NCI-H187 (cell line): ENCODE measurements at places on chromosomes 2 and 18.

GRCh38 chr2:74441690-74442482 is at the start of gene RTKN:
Gene RTKN (minus strand): TSS chr2:74441937. CDS start chr2:74441816, 121 bp downstream.
- no peak for DNase-seq

DNA sequence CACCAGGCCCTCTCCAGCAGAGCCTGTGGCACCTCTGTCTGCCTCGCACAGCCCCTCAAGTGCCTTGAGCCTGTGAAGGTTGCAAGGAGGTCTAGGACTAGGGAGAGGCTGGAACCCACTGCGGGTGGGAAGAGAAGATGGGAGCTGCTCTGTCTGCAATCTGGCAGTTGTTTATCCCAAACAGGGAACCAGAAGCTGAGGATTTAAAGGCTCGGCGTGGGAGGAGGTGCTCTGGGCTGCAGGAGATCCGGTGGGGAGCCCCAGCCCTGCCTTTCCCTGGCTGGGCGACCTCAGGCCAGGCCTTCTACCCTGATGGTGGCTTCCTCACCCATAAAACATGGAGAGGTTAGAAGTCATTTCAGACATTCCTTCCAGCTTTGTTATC is 174.1 kb downstream of the SMAD7 start:
- DNase-seq = no peak

DNA sequence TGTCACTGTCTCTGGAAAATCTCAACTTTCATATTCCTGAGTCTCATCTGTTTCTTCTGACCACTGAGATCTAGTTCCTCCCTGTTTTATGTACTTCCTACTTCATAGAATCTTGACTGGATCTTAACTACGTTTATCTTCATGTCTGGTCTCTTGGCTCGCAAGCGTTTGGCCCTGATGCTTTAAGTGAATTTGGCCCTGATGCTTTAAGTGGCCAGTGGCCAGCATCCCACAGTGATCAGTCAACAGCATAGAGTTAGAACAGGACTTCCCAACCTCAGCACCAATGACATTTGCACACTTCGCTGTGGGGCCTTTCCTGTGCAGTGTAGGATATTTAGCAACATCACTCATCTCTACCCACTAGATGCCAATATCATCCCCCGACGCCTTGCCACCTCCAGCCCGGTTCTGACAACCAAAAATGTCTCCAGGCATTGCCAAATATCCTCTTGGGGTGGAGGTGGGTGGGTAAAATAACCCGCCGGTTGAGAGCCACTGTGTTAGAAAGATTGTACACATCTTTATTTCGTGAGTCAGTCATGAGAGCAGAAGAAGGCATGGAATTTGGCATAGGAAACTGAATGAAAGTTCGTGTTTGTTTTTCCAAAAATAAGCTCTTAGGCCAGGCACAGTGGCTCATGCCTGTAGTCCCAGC is 12.2 kb downstream of the TM4SF20 start:
- DNase-seq = no peak

GRCh38 chr2:224716921-224717320 is 756 bp upstream of the CCDC195 start:
- DNase-seq = no peak

DNA sequence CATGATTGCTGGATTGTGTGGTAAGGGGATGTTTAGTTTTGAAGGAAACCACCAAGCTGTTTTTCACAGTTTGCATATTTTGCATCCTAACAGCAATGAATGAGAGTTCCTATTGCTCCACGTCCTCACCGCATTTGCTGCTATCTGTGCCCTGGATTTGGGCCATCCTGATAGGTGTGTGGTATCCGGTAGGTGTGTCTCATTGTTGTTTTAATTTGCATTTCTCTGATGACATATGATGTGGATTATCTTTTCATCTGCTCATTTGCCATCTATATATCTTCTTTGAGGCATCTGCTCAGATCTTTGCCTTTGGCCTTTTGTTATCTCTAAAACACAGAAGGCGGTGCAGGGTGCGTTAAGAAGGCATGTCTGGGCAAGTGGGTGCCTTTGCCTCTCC is 73.3 kb downstream of the LONRF2 start:
- DNase-seq = no peak

GRCh38 chr2:210007895-210008294 is 5.5 kb downstream of the RPE start:
- no peak for DNase-seq

DNA sequence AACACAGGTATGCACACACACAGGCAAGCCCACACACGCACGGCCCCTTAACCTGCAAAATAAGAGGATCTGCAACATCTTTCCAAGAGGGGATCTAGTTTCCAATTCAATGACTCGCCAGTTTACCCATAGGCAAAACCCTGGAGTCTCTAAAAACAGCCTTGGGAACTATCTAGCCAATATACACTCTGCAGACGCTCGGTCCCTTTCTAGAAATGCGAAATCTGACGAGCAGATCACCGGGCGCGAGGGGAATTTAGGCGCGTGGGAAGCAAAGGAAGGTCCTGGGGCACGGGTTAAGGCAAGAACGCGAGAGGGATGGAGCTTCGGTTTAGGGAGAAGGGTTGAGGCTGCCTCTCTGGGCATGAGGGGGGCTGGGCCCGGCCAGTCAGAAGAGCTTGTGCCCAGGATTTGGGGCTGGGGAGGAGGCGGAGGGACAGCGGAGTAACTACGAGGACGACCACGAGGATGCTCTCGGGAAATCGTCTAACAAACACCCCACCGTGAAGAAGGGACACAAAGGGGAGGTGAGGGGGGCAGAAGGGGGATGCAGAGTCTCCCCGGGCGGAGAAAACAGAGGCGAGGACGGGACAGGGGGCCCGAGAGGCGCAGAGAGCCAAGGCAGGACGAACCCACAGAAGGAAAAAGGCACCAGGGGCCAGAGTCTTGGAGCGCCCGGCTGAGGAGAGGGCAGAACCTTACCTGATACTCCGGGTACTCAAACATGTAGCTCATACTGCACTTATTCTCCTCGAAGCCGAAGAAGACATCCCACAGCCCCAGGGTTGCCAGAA is 542 bp downstream of the PGAP1 start:
- no peak for DNase-seq

DNA sequence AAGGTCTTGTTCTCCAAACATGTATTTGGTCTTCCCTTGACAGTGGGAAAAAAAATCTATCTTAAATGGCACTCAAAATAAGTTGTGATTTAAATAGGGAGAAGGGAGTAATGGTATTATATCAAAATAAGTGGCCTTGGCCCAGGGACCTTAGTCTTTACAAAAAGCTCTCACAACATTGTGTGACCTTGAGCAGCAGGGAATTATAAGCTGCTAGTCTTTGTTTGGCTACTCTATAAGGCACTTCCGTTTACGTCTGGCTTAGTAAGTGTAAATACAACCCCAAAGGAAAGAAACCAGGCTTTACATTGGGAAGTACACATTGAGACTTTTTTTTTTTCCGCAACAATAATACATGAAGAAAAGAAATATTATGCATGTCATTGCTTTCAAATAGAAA is 734.0 kb upstream of the LINC00305 start:
- DNase-seq = no peak

DNA sequence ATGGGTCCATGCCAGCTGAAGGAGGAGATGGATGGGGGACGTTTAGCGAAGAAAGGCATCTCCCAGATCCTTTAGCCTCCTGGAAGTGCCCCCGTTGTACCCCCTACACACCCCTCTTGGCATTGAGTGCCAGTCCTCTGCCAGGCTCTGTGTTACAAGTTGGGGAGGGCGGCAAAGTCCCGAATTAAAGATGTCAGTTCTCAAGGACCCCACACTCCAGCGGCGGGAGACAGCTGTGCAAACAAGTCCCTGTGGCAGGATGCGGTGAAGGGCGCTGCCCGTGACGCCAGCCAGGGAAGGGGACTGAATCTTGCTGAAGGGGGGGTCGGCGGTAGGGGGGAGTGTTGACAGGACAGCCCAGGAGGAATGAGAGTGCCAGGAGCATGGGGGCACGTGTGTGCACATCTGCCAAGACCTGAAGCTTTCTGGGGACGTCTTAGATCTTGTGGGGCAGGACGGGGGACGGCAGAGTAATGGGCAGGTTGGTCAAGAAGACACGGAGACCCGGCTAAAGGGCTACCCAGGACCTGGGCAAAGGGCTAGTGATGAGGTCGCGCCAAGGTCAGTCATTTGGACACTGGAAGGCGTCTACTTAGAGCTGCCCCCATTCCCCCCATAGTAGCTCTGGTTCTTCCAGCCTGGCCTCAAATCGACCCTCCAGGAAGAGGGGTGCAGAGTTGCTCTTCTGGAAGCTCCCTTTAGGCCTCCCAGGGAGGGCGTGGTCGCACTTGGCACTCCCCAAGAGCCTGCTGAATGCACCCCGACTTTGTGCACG is 2.8 kb upstream of the CTDSP1 start:
- DNase-seq = peak; percentile 33

DNA sequence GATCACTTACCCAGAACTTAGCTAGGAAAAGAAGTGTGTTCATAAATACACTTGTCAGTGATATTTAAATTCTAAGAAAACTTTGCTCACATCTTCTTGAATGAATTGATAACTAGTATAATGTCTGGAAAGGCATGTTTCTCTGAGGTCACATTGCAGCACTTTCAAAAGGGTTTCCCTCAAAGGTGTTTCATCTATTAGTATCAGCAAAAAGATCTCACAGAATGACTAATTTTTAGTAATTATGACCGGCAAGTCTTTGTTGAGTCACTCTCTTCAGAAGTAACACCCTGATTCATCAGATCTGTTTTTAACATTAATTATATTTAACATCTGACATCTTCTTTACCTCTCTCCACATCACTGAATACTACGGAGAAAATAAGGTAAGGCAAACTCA is 222.3 kb downstream of the IKZF2 start:
- DNase-seq = no peak

DNA sequence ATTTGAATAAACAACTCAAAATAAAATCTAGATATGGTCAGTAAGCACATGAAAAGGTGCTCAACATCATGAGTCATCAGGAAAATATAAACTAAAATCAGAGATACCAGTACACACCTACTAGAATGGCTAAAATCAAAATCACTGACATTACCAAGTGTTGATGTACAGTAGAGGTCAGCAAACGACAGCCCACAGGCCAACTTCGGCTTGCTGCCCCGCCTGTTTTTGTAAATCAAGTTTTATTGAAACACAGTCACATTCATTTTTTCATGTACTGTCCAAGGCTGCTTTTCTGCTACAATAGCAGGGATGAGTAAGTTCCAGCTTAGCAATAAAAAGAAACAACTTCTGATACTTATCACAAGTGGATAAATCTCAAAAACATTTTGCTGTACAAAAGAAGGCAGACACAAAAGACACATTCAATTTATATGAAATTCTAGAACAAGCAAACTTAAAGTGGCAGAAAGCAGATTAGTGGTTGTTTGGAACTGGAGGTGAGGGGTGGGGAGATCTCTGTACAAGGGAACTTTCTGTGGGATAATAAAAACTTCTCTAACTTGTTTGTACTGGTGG is 32.1 kb downstream of the TRAK2 start:
- no peak for DNase-seq

GRCh38 chr18:42977982-42978637 is 137.4 kb downstream of the RIT2 start:
- DNase-seq = peak; percentile 5

GRCh38 chr2:234033885-234034284 is 16.6 kb upstream of the SPP2 start:
- no peak for DNase-seq

- DNase-seq = no peak
Measured at GRCh38 chr2:74679615-74680014, 25.6 kb downstream of the SEMA4F start.

DNA sequence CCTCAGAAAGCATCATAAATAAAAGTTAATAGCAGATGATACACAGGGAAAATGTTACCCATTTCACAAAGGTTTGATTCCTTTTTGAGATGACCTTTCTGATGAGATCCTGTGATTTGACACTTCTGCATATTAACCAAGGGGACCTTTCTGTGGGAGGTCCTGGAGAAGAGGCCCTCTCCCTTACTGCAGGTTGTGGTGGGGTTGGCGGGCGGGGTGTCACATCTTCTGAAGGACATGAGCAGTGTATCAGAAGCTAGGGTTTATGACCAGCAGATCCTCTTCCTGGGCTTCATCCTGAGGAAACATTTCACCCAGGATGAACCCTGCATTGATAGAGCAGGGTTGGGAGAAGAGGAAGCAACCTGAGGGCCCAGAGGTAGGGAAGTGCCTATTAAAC is 37.2 kb upstream of the SCLY start:
- DNase-seq = no peak

GRCh38 chr2:65045651-65046050 is 10.6 kb upstream of the CEP68 start:
- no peak for DNase-seq

DNA sequence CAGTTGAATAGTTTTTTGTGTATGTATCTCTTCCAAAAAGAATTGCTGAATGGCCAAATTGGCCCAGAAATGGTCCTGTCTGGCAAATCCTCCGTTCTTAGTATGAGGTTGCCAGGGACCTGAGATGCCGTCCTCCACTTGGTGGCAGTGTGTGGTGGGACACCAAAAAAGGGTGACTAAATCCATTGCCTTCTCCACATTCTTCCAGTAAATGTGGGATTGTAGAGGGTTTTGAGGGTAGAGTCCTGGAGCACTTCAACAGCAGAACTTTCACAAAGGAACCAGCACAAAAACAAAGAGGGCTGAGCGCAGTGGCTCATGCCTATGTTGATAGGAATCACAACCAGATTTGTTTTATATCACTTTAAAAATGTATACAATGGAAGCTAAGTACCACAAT is 199.9 kb downstream of the BCL2 start:
- DNase-seq = no peak

DNA sequence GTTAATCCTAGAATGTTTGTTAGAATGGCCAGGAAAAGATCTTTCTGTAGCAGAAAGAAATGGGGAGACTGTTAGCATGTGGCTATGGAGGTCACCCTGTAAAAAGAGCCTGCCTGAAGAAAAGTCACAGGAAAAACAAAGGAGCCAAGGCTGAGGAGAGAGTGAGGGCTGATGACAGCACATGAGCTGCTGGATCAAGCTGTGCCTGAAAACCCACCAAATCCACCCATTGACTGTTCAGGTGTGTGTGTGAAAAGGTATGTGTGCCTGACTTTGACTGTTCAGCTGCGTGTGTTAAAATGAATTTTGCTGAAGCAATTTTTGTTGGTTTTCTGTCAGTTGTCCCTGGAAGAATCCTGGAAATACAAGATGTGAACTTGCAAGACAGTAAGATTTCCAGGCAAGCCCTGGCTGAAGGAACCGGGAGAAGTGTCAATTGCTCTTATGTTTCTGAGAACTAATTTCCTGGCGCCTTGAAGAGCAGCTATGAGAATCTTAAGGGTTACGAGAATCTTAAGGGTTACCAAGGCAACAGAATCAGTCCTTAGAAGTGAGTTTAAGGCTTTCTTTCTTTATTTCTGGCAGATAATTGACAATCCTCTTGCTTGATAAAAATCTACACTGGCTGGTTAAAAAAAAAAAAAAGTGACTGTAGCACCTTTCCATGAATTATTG is 73.0 kb upstream of the LGALSL start:
- no peak for DNase-seq

GRCh38 chr2:110655701-110656100 is 22.2 kb downstream of the BUB1 start:
- DNase-seq = no peak

DNA sequence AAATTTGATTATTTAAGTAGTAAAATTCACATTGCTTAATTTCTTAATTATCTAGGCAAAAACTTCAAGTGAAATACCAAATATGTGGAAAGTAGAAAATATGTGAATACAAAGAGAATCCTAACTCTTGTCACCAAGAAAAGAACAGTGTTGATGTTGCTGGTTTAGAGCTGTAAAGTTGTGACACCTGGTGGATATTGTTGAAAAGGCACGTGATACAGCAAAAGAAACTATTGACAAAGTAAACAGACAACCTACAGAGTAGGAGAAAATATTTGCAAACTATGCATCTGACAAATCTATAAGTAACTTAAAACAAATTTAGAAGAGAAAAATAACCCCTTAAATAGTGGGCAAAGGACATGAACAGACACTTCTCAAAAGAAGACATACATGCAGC is 25.6 kb upstream of the ZC3H15 start:
- DNase-seq = no peak
